ENCODE measurements at places on chromosomes 11 and 22.
A peak's percentile ranks its signal among the peaks of the same experiment; 100 is the strongest.

- DNase-seq, result no peak
Observed at GRCh38 chr22:35053060-35053835, 12.7 kb upstream of the ISX start.

GRCh38 chr11:76863196-76863777, 2.6 kb downstream of the ACER3 start:
- DNase-seq, result peak; percentile 21

DNA sequence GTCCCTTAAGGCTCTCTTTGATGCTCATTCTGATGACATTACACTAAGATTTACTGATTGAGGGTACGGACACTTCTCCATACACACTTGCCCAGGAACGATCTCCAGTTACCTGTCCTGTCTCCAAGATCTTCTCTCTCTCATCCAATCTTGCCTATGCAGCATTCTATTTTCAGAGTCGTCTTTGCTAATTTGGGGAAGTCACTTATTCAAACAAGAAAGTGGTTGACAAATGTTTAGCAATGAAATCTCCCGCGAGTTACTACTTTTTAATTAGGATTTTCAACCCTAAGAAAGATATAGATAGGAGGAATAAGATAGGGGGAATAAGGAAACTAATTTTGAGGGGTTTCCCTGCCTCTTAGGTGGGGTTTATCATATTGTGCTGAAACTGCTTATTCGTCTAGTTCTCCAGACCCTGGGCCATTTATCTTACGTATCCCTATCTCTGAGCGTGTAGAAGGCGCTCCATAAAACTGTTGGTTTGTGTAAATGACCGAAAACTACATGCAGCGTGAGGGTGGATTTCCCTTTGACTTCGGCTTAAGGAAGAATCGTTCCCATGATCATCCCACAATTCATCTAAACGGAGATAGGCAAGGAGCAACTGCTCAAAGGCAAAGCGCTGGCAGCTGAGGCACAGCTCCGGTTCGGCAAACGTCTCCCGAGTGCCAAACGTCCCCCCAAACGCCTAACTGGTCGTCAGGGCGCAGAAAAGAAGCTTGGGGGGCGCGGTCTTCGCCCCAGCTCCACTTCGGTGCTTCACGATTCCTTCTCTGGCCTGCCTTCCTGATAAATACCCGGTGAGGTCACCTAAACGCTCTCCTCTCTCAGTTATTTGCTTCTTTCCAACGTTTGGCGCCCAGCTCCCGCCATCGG, 804 bp downstream of the APIP start:
- DNase-seq, result no peak

DNA sequence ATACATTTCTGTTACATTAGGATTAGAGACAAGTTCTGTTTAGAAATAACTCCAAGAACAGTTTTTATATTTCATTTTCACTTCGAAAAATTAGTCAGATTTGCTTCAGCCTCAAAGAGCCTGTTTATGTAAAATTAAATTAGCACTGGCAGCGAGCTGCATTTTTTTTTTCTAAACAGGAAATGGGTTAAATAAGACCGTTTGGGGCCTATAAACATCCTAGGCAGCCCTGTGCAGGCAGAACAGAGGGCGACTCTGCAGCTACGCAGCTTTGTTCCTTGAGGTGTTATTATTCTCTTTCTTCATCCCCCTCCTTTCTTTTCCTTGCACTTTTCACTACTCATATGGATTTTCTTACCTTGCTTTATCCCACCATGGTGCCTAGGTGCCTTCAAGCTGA, 48.7 kb downstream of the CWC15 start:
- DNase-seq, result no peak

DNA sequence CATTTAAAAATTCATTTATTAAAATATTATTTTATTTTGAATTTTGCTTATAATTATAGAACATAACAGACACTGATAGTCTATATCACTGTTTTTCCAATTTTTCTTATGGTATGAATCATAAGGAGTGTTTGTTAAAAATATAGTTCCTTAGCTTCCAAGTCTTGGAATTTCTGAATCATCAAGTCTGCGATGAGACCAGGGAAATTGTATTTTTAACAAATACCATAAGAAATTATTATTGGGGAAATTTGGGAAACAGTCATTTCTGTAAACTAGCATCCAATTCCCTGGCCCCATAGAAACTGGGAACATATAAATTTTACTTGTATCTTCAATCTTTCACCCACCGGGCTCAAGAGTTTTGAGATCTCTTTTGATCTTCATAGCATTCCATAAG, 38.0 kb upstream of the PICALM start:
- no peak for DNase-seq

- DNase-seq, result no peak
Observed at GRCh38 chr11:91771961-91772360, 452.7 kb upstream of the FAT3 start.

- no peak for DNase-seq
Observed at GRCh38 chr22:42732081-42732480, 11.4 kb upstream of the A4GALT start.

- DNase-seq, result no peak
Observed at GRCh38 chr11:115384236-115384635, 120.0 kb downstream of the CADM1 start.

DNA sequence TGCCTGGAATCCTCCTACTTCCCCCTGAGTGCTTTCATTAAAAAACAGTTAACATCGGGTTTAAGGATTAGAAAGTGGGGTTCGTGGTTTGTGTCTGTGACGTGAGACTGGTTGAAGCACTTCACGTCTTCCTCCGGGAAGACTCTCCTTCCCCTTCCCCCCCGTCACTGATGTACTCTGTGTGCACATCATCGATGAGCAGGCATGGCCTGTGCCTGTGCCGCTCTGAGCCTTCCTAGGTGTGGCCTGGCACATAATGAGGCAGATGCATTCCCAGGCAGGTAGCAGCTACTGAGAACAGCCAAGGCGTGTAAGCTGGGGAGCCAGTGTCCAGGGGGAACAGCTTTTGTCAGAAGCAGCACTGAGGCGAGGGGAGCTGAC, 93.8 kb downstream of the BCR start:
- no peak for DNase-seq

DNA sequence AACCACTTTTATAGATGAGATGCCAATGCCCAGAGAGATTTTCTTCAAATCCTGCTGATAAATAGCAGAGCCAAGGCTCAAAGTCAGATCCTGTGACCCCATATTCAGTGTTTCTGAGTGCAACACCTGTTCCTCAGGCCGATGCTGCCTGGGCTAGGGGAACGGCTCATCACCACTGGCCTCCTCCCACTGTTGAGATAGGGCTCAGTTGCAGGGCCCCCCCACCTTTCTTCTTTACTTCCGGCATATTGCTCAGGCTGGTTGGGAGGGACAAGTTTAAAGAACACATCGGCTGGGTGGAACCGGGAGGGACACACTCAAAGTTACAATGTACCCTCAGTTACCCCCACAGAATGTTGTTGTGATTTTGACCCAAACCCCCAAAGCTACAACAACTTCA, 88.3 kb upstream of the CRTAM start:
- DNase-seq, result no peak

DNA sequence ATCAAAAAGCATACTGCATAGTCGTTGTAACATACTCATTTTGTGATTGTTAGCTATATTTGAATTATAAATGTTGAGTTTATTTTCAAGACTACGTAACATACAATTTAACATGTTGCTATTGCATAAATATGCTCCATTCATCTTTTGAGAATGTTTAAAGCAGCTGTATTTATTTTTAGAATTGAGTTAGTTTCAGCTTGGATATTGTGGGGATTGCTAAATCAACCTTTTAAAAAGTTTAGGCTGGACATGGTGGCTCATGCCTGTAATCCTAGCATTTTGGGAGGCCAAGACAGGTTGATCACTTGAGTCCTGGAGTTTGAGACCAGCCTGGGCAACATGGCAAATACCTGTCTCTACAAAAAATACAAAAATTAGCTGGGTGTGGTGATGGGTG, 288.1 kb downstream of the DYNC2H1 start:
- DNase-seq, result no peak

GRCh38 chr22:38305471-38306448, 11.5 kb downstream of the CSNK1E start:
- DNase-seq, result peak; percentile 64

DNA sequence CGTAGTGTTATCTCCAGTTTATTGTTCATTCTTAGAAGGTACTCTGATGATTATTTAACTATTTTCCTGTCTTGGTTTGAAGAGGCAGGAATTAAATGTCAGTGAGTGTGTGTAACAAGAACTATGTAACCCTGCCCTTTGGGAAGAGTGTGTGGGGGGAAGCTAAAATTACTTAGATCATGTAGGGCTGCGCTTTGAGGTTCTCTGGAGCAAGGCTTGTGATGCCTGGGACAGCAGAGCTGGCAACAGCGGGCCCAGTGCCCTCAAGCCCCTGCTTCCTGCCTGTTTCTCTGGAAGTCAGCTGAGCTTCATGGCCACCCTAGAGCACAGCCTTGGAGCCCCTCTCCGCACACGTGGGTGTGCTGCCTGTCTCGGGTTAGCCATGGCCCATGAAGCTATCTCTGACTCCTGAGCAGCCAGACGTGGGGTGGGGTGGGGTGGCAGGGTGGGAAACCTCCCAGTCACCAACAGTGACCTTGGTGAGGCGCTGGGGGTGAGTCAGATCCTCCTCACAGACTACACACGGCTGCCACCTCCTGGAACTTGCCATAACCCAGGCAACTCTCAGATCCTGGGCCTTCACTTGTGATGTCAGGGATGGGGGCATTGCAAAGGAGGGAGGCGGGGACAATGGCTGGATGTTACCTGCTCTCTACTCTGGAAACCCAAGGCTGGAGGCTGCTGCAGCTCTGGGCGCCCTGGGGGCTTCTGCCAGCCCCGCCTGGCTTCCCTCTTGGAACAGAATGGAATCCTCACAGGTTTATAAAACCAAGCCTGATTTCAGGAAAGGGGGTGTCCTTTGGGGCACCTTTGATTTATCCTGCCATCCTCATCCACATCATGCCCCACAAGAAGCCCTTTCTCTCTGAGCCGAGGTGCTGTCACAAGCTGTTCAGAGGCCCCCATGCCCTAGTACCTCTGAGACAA, 88.6 kb downstream of the SNX19 start:
- DNase-seq, result peak; percentile 62

GRCh38 chr11:70440206-70440605, 41.9 kb downstream of the CTTN start:
- no peak for DNase-seq

GRCh38 chr11:112538534-112539280, 278.0 kb upstream of the PLET1 start:
- DNase-seq, result no peak

GRCh38 chr22:42131562-42131961, 952 bp upstream of the CYP2D6 start:
- no peak for DNase-seq

GRCh38 chr22:29635734-29636357, 32.4 kb downstream of the NF2 start:
- DNase-seq, result no peak

GRCh38 chr11:130631119-130631518, 182.7 kb downstream of the ADAMTS15 start:
- DNase-seq, result no peak

Data from transverse colon (tissue), 4 donors.